ENCODE measurements at places on chromosomes 5 and 9.
A peak's percentile ranks its signal among the peaks of the same experiment; 100 is the strongest.

- DNase-seq: peak; percentile 57
Measured at GRCh38 chr5:179407191-179408175, 62.2 kb upstream of the ADAMTS2 start.

GRCh38 chr9:1294641-1295258 lies 244.6 kb downstream of the DMRT2 start:
- DNase-seq: no peak

- no peak for DNase-seq
Measured at GRCh38 chr5:76144513-76145274, 61.5 kb downstream of the SV2C start.

- no peak for DNase-seq
Measured at GRCh38 chr5:34530637-34531036, 125.5 kb upstream of the RAI14 start.

DNA sequence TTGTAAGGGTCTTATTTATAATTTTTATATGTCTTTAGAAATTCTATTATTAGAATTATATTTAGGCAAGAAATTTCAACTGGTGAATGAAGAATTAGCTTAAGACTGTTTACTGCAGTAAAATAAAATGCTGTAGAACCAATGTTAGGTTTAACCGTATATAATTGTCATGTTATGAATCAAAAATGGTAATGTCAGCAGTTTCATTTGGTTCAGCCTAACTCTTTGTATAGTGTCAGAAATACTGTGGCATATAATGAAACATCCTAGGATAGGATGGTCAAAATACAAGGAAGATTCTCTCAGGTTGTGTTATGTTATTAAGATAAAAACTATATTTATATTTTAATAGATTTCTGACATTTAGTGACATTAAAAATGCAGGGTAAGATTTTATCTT lies 64.4 kb upstream of the EIF4EBP3 start:
- no peak for DNase-seq

DNA sequence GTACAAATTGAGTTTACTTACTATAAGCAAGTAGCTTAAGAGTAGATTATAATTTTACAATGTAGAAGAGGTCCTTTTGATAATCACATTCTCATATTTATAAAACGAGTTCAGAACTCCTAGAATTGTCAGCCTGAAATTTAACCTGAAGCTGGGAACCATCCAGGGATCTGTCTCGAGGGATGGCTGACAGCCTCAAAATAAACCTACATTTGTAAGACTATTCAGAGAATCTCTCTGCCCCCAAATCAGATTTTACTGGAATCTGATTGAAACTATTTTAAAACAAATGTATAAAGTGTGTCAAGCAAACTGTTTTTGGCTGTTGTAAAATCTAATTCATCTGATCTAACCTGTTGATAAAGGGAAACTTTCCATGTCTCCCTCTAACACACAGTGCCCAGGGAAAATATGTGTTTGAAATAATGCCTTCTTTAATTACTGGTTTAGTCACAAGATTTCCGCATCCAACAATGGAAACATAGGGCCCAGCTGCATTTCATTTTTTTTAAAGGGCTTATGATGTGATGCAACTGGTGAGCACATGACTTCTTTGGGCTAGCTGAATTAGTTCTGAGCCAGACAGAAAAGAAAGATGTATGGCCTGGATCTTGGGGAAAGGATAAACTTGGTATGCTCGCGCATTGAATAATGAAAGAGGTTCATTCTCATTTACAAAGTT lies 30.3 kb downstream of the SLC25A46 start:
- DNase-seq: peak; percentile 87

GRCh38 chr5:67799732-67800234 lies 415.8 kb upstream of the PIK3R1 start:
- DNase-seq: peak; percentile 7

- peak; percentile 78 for DNase-seq
Measured at GRCh38 chr5:147439254-147439653, 70.6 kb downstream of the DPYSL3 start.

DNA sequence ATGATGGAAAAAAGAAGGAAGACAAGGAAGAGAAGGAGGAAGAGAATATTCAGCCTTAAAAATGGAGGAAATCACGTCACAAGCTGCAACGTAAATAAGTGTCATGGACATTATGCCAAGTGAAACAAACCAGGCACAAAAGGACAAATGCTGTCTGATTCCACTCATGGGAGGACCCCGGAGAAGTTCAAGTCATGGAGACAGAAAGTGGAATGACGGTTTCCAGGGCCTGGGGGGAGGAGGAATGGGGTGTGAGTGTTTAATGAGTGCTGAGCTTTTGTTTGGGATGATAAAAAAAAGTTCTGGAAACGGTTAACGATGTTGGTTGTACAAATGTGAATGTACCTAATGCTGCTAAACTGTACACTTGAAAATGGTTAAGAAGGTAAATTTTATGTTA lies 439.5 kb downstream of the GADD45G start:
- DNase-seq: no peak

- DNase-seq: peak; percentile 64
Measured at GRCh38 chr5:10863763-10864383, 102.8 kb upstream of the DAP start.

DNA sequence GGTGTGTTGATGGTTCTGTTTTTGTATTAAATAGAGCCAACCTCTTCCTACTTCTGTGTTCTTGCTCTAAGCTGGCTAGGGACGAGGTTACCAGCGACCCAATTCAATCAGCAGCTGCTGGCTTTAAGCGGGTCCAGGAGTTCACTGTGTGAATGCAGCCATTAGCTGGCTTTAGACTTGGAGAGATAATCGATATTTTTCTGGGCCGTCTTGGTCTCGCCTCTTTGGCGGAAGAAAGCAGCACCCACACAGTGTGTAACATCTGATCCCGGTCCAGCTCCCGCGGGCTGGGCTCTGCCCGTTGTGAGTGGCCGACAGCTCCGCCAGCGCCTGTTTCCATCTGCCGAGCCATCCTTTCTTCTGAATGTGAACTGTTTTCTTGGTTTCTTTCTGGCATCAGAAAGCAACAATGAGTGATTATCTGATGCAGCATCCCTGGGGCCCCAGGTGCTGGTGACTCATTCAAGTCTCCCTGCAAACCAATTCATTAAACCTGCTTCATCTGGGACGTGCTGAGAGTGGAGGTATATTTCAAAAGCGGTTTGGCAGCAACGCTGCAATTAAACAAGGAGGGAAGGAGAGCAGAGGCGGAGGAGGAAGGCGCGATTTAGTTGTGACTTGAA lies 90.8 kb upstream of the IRX4 start:
- no peak for DNase-seq

GRCh38 chr5:141512390-141512910 lies 23.6 kb downstream of the PCDHGC5 start:
- DNase-seq: peak; percentile 78
